ENCODE measurements at places on chromosomes 6 and 20.

DNA sequence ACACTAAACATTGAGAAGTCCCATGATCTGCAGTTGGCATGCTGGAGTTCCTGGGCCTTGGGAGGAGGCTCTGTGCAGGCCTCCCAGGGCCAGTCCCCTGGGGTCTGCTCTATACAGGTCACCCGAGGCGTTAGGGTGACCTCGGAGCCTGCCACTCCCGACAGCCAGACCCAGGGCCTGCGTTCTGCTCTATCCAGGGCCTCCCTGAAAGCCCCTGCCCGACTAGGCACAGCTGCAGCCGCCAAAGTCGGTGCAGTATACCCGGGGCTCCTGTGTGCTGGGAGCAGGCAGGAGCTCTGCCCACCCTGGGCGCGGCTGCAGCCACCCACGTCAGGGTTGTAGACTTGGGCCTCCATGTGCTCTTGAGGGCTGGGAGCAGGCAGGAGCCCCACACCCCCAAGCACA is 6.3 kb upstream of the OR14J1 start:
- no peak for DNase-seq

GRCh38 chr6:129980821-129981220 is 37.6 kb upstream of the L3MBTL3 start:
- DNase-seq = no peak

DNA sequence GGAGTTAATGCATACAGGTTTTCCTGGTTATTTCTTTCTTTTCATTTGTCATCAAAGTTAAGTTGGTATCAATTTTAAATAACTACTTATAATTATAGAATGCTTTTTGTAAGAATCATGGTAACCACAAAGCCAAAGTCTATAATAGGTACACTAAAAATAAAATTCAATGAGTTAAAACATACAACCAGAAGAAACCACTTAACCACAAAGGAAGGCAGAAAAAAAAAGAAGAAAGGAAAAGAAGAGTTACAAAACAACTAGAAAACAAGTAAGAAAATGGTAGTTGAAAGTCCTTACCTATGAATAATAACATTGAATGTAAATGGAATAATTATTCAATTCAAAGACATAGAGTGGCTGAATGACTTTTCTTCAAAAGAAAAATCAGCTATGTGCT is 45.6 kb downstream of the THBS2 start:
- no peak for DNase-seq

- no peak for DNase-seq
Measured at GRCh38 chr6:13978787-13979186, 54.0 kb downstream of the RNF182 start.

- no peak for DNase-seq
Measured at GRCh38 chr6:111938710-111939109, 65.5 kb upstream of the FYN start.

- DNase-seq = no peak
Measured at GRCh38 chr6:37861452-37861851, 41.9 kb downstream of the ZFAND3 start.

DNA sequence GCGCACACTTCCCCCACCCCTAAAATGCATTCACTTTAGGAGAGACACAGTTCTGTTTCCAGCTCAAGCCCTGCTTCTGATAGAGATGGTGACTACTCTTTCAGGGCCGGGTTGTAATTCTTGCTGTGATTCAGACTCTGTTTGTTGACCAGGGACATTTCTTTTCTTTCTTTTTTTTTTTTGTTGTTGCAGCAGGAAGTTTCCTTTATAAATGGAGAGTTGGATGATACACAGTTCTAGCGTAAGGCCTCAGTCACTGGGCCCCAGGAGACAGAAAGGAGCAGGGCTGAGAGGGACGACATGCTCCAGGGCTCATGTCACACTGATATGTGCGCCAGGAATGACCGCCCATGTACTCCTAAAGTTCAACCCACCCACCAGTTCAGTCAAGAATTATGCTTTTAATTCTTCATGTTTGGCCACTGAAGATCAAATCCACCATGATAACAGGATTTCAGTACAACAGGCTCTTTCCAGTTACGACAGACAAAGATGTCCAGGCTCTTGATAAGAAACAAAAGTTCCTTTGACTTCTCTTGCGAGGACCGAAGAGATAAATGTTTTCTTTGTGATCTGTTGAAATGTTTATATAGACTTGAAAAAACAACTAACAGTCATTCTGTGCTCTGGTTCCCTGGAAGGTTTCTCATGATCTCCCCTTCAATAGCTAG is 142.5 kb downstream of the CD164 start:
- no peak for DNase-seq

GRCh38 chr6:95478941-95479340 is 98.4 kb upstream of the MANEA start:
- no peak for DNase-seq

DNA sequence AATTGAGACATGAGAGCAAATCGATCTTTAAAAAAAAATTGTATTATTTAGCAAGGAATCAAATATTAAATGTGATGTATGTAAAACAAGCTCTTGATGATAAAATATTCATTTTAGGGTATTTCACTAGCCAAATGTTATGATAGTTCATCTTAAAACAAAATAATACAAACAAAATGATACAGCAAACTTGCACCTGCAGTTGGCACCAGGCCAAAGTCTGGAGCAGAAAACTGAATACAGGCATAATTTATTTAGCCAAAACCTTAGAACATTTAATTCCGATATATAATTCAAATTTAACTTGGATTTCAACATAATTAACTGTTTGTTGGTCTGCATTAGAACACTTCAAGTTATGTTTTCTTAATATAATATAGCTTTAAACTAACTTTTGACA is 60.9 kb downstream of the EPHA7 start:
- DNase-seq = no peak

DNA sequence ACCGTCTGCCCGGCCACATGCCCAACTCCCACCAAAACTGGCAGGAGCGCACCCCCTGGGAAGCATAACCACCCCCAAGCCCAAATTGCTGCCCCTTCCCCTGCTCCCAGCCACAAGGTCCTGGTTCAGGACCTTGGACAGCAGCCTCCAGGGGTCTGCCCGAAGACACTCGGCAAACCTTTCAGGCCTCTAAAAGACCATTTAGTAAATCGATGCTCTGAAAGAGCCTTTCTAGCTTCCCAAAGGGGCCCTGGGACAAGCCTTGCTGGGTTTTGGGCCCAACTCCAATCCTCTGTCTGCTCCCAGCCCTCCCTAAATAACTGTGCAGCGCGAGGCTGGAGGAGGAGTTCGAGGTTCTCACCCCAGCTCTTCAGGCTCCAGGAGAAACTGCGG is 30.5 kb downstream of the GRM4 start:
- no peak for DNase-seq

DNA sequence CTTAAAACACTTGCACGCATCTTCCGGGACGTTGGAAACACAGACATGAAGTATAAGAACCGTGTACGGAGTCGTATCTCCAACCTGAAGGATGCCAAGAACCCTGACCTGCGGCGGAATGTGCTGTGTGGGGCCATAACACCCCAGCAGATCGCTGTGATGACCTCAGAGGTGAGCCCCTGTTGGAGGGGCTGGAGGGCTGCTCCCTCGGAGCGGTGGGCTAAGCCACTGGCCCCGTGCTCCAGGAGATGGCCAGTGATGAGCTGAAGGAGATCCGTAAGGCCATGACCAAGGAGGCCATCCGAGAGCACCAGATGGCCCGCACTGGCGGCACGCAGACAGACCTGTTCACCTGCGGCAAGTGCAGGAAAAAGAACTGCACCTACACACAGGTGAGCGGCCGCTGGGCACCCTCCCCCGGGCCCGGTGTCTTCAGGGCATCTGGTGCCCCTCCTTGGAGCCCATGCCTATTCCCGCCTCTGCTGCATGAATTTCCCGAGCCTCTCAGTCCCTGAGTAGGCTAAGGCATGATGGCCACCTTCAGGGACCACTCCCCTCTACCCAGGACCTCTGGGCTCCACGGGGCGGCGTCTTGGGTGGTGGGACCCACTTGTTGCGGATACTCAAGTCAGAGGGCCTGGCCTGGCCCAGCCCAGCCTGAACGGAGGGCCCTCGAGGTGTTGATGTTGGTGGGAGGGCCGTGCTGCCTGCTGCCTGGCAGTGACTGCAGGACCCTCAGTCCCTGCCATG is 7.4 kb downstream of the TCEA2 start:
- no peak for DNase-seq

GRCh38 chr6:52636830-52637229 is 34.1 kb upstream of the TMEM14A start:
- no peak for DNase-seq

DNA sequence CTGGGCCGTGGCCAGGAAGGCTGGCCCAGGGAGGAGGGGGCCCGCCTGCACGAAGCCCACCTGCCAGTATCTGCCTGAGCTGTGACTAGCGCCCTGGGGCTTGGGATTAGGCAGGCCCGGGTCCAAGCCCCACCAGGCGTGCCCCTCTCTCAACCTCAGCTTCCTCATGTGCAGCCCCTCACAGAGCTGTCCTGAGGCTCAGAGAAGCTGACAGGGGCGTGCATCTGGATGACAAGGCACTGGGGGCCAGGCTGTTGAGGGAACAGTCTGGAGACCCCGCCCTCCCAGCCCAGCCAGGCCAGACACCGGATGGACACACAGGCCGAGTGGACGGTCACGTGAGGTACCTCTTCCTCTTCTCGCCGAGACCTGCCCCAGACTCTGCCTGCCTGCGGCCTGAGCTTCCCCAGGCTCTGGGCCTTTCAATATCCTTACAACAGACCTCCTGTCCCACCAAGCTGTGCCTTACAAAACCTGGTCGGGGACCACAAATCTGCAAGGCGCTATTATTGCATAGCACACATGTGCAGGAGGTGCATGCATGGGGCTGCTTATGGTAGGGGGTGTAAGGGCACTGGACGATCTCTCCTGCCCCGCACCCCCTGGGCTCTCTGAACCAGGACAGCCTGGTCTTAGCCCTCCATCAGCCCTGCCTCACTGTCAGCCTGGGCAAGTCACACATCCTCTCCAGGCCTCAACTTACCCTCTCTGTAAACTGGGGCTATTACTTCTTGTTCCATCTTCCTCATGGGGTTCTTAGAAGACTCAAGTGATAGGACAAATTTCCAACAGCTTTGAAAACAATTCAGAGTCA is 20.0 kb downstream of the NOL4L start:
- DNase-seq = no peak

- DNase-seq = no peak
Measured at GRCh38 chr6:153096792-153097191, 34.3 kb downstream of the RGS17 start.

DNA sequence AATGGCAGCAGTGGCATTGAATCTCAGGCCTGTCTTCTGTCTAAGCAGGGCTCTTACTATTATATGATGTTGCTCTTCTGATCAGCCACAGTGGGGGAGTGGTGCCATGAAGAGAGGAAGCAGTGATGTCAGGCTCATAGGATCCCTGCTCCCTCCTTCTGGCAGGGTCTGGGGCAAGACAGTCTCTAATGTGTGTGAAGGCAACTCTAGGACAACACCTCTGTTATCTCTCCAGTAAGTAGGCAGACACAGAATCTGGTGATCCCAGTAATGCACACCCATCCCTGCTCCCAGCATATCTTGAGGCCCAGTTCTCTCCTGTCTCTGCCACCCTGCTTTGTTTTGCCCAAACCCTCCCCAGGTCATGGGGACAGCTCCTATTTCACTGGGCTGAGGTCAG is 8.8 kb downstream of the C20orf202 start:
- no peak for DNase-seq

DNA sequence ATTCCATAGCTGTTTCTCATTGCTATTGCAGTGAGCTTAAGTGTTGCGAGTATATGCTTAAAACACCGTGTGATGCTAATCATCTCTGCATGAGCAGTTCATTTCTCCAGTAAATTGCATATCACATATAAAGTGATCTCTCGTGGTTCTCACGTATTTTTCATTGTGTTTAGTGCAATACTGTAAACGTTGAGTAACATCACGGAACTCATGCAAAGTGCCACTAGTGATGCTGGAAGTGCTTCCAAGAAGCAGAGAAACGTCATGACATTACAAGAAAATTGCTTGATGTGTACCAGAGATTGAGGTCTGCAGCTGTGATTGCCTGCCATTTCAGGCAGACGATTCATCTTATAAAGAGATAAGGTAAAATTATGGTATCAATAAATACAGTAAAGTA is 830.4 kb downstream of the GRIK2 start:
- DNase-seq = no peak

DNA sequence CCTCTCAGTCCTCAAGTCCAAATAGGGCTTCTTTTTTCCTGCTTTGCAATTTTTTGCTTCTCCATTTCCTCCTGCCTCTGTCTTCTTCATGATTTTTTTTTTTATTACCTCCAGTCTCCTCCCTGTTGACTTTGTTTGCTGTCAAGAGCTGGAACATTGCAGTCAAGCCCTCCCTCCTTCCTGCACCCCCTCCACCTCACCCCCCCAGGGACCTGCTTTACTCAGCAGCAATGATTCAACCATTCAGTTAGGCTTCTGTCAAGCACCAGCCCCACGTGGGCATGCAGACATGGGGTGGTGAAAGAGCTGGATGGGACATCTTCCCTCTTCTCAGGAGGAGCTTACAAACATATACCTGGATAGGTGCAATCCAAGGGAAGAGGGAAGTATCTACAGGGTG is 142.4 kb downstream of the LRFN2 start:
- no peak for DNase-seq

Data from stimulated activated CD4-positive, alpha-beta T cell treated with anti-CD3 and anti-CD28 coated beads, Interleukin-15, amount 100 ng/mL, for 48 hours (primary cell).